Caudate nucleus (tissue), 63 donors: ENCODE measurements at places on chromosomes 3 and 15.
A peak's percentile ranks its signal among the peaks of the same experiment; 100 is the strongest.

- no peak for DNase-seq
These were observed 41.6 kb downstream of the MB21D2 start for GRCh38 chr3:192875971-192876565.

GRCh38 chr3:187319699-187320302, 28.3 kb upstream of the MASP1 start:
- peak; percentile 56 for DNase-seq

DNA sequence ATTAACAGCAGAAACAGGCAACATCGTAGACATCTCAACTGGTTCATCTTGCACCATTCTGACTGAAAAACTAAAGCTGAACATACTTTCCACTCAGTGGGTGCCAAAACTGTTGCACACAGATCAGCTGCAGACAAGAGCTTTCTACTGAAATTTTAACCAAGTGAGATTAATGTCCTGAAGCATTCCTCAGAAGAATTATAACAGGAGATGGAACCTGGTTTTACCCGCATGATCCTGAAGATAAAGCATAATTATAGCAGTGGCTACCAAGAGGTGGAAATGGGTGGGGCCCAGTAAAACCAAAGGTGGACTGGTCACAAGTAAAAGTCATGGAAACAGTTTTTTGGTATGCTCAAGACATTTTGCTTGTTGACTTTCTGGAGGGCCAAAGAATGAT, 858.8 kb downstream of the FHIT start:
- DNase-seq, result no peak

DNA sequence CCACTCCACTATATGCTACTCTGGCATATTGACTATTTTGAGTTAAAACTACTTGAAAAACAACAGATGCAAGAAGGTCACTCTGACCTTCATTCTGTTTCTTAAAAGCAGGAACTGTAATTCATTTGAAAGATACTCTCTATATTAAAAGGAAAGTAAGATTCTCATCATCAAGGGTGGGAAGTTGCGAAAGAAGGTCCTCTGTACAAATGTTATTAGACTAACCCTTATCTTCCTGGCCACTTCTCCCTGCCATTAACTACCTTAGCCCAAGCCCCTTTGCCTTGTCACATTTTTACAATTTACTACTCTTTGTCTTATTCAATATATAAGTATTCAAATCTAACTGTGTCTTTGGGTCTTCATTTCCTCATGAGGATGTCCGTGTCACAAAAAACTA, 16.1 kb downstream of the SIDT1 start:
- DNase-seq, result no peak

DNA sequence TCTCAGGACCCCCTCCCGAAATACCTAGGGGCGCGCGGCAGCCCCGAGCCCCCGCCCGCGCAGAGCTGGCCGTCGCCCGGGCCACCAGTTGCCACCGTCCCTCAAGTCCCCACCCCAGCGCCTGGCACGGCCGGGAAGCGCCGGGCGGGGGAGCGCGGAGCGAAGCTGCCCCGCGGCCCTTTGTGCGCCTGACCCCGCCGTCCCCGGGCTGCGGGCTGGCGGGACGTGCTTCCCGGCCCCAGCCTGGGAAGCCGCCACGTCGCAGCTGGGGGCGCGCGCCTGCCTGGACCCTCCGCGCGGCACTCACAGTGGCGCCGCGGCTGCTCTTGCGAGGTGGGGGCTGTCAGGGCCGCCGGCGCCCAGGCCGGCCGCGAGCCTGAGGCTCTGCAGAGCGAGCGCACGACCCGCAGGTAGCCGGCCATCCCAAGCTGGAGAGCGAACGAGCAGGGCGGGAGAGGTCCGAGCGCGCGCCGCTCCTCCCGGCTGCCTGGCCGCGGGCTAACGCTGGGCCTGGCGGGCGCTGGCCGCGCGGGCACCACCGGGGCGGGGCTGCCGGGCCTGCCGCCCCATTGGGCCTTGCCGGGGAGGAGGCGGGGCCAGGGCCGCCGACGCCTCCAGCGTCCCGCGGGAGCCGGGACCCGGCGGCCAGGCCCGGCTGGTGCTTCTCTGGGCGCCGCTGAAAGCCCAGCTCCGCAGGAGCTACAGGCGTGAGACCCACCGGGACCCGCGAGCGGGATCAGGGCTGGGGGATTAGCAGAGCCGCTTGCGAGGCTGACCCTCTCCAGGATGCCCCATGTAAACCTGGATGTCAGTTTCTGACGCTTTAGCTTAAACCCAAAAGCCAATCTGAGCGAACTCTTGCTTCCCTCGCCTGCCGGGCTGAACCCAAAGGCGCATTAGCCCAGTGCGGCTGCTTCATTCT, at the start of gene IDH2:
Gene IDH2, minus strand, starts transcription at position 500 of the 922 bp plus-strand sequence. Its CDS starts 78 bp downstream, at position 422.
- DNase-seq, result peak; percentile 69
